ENCODE measurements at places on chromosomes 5 and 9. TPM values are rescaled to one million over a fixed set of nuclear protein-coding genes. Genes with fewer than 3 reads are reported as not detected.

Gene NR5A1
- not detected for polyA plus RNA-seq

Gene RPS23
- polyA plus RNA-seq, result 4,526 TPM

Gene IL7R
- 0.51 TPM for polyA plus RNA-seq

Gene SLC34A3
- 0.04 TPM for polyA plus RNA-seq

Gene ANKRD20A1
- polyA plus RNA-seq, result 0.25 TPM

Gene ETF1
- 131 TPM for polyA plus RNA-seq

Gene DEPDC1B
- 15.9 TPM for polyA plus RNA-seq

Gene GABBR2
- 0.47 TPM for polyA plus RNA-seq

Gene MOB3B
- polyA plus RNA-seq, result 7.6 TPM

Gene OSMR
- polyA plus RNA-seq, result 61.2 TPM

Measured in A549 (cell line).